ENCODE measurements at places on chromosomes 7 and 10. TPM values are rescaled to one million over a fixed set of nuclear protein-coding genes. Genes with fewer than 3 reads are reported as not detected.

The TMEM130 gene
- total RNA-seq, result 0.24 TPM

The NUDT13 gene
- 1.8 TPM for total RNA-seq

The ZNF239 gene
- 5.8 TPM for total RNA-seq

The AS3MT gene
- 5.2 TPM for total RNA-seq

The COPS6 gene
- 49.1 TPM for total RNA-seq

The ANKRD22 gene
- total RNA-seq, result 15.5 TPM

The CDHR1 gene
- total RNA-seq, result 0.52 TPM

The NXPH1 gene
- 0.05 TPM for total RNA-seq

The NPSR1 gene
- total RNA-seq, result 0.05 TPM

The AGMO gene
- 0.57 TPM for total RNA-seq

The ENTPD1 gene
- total RNA-seq, result 20.5 TPM

The MASTL gene
- total RNA-seq, result 19.3 TPM

The ARMC3 gene
- 0.09 TPM for total RNA-seq

The ANKRD2 gene
- total RNA-seq, result 0.05 TPM

The GPR37 gene
- 0.52 TPM for total RNA-seq

The CYP3A7 gene
- total RNA-seq, result 0.99 TPM
